ENCODE measurements at places on chromosomes 5 and 9.

DNA sequence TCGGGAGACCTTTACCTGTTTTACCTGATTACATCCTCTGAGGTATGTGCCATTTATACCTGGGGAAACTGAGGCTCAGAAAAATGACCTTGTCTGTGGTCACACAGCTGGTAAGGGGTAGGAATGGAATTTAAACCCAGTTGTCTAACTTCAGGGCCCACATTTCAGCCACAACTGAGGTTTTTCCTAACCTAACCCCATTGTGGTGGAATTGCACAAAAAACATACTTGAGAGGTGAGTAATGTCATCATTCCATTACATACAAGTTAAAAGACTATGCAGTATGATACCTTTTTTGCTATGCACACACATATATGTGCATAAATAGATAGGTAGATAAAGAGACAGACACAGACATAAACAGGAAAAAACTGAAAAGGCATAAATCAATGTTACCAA, 14.1 kb downstream of the FGF1 start:
- DNase-seq = no peak

GRCh38 chr9:10232352-10232930, 380.4 kb downstream of the PTPRD start:
- peak; percentile 36 for DNase-seq

DNA sequence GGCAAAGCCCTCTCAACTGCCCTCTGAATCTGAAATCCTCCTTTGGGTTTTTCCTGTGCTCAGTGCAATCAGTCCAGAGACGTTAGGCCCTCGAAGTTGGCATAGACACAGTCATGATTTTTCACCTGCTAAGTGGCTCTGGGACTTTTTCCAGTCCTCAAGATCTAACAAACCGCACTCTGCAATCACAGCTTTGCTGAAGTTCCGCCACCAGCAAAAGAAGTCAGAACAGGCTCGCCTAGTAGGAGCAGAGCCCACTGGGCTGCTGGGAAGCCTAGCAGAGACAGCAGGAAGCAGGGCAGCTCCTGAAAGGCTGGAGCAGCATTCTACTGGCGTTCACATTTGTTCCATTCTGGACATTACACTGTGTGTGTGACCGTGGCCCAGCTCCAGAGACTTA, 222.8 kb upstream of the KIF2A start:
- no peak for DNase-seq

GRCh38 chr9:21454149-21454548, 13.9 kb downstream of the IFNA1 start:
- DNase-seq = no peak

GRCh38 chr9:17491780-17492179, 87.1 kb upstream of the SH3GL2 start:
- DNase-seq = no peak

GRCh38 chr9:134205672-134206310, 41.4 kb upstream of the RNU6ATAC start:
- DNase-seq = peak; percentile 35

DNA sequence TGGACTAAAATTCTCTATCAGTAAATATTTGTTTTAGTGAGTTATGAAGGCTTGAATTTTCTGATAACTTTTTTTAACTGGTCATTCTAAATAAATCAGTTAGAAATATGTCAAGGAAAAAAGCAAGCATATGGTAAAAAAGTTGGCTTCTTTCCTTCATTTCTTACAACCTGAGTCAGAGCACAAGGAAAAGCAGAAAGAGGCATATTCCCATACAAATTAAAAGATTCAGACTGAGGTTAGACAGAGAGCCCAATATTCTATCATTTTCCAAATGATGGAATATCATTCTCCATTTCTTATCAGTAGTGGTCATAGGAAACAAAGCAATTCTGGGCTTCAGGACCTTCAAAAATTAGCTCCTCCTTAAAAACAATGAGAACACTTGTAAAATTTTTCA, 732.1 kb downstream of the MAT2B start:
- no peak for DNase-seq

DNA sequence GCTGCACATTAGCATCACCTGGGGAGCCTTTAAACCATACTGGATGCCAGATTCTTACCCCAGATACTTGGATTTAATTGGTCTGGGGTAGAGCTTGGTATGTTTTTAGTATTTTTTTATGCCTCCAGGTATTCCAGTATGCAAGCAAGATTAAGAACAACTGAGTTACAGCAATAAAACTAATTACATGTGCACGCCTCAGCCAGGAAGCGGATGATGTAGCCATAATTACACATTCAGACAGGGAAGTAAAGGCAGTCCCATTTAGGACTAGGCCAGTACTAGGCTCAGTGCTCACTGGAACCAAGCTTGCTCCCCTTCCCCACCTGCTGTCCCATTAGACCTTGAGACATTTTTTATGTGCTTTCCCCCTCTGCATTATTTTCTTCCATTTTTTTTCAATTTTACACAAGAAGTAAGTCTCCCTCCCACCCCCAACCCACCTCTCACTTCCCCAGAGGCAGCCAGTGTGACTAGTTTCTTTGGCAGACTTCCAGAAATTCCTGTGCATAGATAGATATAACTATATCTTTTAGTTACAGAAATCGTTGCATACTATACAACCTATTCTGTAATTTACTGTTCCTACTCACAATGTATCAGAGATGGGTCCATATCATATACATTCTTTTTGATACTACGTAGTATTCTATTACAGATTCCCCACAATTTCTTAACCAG, 7.1 kb upstream of the GNAQ start:
- DNase-seq = no peak

GRCh38 chr5:171390883-171391677, 3.4 kb downstream of the NPM1 start:
- DNase-seq = no peak

DNA sequence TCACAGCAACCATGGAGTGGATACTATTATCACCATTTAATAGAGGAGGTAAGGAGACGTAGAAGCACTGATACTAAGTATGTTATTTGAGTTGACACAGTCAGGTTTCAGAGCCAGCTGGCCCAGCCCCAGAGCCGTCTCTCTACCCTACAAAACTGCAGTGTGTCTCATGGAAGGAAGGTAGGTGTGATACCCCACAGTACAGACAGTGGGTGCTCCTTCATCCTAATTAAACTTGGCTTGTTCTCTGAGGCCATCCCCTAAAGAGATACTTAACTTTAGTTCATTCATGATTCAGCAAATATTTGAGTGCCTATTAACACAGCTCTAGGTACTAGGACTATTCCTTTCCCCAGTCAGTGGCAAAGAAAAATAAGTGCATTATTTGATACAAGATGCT, 22.6 kb downstream of the PIP5K1B start:
- no peak for DNase-seq

GRCh38 chr5:54700986-54701578, 183.5 kb downstream of the SNX18 start:
- DNase-seq = no peak

GRCh38 chr9:93354451-93354850, 97.0 kb upstream of the FAM120A start:
- no peak for DNase-seq

GRCh38 chr9:113503131-113503541, 39.6 kb downstream of the RGS3 start:
- DNase-seq = no peak

DNA sequence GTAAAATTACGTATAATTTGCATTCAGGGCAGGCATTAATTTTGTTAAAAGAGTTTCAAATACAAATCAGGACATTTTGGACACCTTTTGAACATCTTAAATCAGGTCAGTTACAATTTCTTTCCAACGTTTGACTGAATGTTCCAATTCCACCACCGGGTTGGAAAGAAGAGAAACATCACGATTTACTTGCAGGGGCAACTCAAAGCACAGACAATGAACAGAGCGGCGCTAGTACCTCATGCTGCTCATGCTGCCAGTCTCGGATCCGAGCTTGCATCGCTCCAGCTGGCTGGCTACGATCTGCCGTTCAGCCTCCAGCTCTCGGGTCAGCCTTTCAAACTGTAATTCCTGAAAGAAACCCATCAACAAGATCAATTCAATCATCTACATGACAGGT, 339.5 kb downstream of the CTNND2 start:
- DNase-seq = peak; percentile 0

DNA sequence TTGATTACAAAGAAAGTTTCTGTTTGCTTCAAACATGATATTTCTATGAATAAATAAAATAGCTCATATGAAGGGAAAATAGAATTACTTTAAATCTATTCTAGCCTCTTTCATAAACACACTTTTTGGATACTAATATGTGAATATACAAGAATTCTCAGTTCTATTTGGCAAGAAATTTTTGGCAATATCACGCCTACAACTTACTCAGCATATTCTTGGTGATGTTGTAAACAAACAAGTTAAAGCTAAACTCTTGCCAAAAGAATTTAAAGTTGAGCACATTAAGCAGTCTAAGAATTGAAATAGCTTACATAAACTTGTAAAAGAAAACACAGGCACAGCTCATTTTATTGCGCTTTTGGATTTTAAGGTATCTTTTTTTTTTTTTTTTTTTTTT, 209.8 kb downstream of the CDH12 start:
- DNase-seq = no peak

DNA sequence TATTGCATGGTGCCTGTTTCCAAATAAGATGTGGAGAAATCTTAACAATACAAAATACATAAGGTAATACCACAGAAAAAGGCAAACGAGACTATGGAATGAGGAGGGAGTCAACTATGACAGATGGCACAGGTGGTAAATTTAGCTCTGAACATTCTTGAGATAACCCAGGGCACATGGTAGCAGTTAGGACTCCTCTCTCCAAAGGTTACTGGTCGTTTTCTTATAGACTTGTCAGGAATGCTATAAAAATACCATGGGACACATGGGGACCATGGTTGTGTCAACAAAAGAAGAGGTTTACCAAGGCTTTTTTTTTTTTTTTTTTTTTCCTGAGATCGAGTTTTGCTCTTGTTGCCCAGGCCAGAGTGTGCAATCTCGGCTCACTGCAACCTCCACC, 209.4 kb upstream of the RFX3 start:
- DNase-seq = no peak

- DNase-seq = no peak
These were observed 77.3 kb upstream of the TBCA start for GRCh38 chr5:77853353-77853907.

DNA sequence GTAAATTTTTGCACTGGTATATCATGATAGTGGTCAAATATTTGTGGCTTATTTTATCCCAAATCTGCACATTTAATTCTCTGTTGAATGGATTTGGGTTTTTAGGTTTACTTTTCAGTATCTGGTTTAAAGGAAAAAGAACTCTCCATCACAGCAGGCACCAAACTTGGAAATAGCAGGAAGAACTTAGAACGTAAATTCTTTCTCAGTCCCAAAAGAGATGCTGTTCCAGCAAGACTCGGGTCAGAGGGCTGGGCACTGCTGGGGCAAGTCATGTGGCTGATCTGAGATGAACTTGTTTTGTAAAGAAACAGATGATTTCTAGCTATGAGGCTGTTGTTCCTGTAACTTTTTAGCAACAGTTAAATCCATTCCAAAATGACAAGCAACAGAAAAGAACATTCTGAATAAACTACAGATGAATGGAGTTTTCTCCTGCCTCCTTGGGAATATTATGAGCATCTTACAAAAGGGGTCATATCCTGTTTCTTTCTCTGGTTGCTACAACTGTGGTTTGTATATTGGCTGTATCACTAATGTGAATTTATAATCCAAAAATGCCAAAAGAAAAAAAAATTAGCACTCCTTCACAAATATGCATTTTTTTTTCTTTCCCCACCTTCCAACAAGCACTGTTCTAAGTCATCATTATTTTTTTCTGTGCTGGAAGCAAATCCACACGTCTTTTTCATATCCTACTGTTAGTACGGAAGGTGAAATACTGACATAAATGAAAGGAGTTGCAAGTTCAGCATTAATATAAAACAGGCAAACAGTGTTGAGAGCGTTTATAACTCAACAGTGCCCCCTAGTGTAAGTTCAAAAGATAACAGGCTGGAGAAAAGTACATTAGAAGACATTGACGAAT, 31.1 kb downstream of the OR2K2 start:
- DNase-seq = peak; percentile 60

GRCh38 chr5:54553659-54554207, 36.2 kb downstream of the SNX18 start:
- DNase-seq = no peak

- peak; percentile 48 for DNase-seq
These were observed 659.0 kb upstream of the ARRDC3 start for GRCh38 chr5:92041911-92042660.

DNA sequence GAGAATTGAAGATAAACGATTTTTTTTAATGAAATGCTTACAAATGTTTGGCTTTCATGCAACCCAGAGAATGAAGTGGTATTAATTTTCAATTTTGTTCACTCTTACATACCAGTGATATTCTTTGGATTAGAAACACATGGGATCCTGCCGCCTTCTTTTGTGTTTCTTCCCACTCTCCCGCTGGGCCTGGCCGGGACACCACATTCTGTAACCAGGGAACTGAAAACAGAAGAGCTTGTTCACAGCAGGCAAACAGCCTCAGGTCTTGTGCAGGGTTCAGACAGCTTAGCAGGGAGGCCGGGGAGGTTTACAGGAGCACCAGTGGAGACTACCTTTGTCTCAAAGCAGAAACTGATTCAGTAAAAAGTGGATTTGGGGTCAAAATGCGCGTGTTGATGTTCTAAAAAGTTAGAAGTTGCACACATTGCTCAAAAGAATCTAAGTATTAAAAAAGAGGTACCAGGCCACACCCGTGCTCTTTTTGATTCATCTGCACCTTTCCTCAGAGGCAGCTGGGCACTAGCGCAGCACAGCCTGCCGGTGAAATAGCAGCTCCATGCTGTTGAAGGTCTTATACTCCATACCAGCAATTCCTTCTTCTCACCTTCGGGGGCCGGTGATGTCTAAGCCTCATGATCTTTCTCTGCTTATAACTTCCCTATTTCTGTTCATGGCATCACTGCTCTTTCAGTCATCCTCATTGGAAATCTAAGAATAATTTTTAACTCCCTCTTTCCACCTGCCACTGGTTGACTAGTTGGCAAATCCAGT, 67.1 kb downstream of the GRAMD2B start:
- peak; percentile 35 for DNase-seq

- no peak for DNase-seq
These were observed 166.4 kb downstream of the PAM start for GRCh38 chr5:102921341-102922044.

DNA sequence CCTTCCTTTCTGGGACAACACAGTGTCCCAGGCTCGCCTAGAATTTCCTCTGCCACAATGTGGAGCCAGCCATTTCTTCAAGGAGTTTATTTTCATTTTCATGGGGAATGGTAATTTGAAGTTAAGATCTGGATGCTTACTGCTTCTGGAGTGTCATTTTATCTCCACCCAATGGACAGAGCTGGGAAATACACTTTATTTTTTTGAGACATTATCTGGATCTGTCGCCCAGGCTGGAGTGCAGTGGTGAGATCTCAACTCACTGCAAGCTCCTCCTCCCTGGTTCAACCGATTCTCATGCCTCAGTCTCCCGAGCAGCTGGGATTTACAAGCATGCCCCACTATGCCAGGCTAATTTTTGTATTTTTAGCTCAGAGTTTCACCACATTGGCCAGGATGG, 12.7 kb upstream of the THG1L start:
- peak; percentile 24 for DNase-seq
